Esophagus squamous epithelium (tissue), 5 donors: ENCODE measurements at places on chromosomes 11 and 22. TPM values are rescaled to one million over a fixed set of nuclear protein-coding genes. Genes with fewer than 3 reads are reported as not detected.

- DNase-seq, result no peak
Measured at GRCh38 chr11:117946156-117946841, 17.1 kb upstream of the TMPRSS13 start.

- DNase-seq, result no peak
Measured at GRCh38 chr11:76835928-76836612, 24.6 kb upstream of the ACER3 start.

The SERHL2 gene
- total RNA-seq, result 3.1 TPM

The TEX54 gene
- not detected for total RNA-seq

DNA sequence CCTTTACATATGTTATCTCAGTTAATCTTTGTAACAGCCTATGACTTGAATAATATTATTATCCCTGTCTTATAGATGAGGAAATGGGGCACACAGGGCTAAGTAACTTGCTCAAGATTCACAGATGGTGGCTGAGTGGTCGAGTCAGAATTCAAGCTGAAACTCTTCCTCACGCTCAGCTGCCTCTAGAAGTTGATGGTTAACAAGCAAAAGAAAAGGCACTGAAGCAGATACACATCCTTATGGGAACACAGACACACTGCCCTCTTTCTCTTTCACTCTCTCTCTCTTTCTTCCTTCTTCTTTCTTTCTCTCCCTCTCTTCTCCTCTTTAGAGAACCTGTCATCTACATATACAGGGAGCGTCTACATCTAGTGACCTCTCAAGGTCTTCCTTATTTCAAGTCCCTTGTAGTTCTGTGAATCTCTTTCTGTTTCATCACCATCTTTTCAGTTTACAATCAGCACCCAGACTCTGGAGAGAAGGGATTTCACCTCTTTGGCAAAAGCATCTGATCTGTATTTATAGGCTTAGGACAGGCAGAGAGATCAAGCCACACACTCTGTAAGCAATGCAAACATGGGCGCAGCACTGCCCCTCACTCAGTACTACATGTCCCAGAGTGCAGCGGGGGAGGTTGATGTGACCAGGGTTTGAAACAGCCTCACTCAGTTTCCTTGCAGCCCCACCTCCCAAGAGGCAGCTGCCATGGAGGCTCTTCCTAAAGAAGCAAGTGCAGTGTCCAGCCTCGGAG is 75.7 kb downstream of the GRAMD1B start:
- no peak for DNase-seq

The GLB1L3 gene
- not detected for total RNA-seq

DNA sequence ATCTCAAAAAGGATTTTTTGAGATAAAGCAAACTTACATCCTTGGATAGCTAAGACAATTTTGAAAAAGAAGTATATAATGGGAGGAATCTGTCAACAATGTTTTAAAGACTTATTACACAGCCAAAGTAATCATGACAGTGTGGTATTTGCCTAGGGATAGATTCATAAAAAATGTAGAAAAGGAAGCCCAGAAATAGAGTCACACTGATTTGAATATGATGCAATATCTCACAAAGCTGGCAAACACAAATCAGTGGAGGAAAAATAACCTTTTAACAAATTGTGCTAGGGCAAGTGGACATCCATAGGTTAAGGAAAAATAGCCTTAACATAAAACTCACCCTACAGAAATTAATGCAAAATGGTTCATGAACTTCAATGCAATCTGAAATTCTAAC is 6.0 kb downstream of the XKR3 start:
- no peak for DNase-seq

GRCh38 chr11:69435161-69435986 is 46.1 kb upstream of the LINC01488 start:
- DNase-seq, result no peak

The NLRP14 gene
- 0.09 TPM for total RNA-seq

DNA sequence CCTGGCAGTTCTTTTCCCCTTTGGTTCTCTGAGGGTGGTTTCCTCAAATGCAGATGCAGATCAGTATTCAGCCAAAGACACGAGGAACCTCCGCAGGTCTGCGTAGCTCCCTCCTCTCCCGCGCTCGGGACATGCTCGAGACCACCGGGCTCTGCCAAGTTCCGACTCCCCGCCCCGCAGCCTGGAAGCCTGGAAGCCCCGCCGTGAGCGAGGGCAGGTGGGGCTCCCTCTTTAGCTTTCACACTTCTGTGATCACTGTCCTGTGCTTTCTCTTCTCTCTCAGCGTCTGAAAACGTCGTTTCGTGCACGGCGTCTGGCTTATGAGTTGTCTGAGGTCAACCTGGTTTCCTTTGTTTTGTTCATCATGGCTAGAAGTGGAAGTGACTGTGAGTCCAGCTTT is 26.6 kb downstream of the ZBED4 start:
- no peak for DNase-seq

DNA sequence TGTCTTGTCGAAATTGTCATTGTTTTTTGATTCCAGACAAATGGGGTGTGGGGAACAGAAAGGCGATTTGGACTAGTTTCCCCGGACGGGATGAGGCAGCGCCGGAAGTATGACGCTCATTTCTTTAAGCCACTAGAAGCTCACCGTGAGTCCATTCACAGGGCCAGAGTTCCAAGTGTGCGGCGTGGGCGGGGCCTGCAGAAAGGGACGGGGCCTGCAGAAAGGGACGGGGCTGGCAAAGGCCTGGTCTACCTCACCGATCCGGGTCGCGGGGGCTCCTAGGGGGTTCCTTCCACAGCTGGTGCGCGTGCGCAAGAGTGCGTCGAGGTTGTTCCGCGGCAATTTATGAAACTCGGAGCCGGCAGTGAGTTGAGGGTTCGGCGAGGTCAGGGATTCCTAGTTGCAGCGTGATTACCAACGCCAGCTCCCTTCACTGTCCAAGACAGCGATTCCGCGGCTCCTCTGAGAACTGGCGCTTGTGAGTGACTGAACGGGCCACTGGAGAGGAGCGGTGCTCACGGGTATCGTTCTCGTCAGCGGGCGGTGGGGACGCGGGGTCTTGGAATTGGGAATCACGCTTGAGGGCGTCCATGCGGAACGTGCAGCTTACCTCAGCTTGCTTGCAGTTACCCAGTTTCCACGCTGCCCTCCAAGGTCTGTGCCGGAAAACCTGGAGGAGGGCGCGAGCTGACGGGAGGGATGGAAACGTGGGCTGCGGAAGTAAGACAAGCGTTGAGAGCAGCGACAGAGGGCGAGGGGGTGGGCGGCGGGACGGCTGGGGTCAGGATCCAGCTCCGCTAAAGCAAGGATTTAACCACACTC is at the start of gene ZNF215:
Gene ZNF215, plus strand, starts transcription at position 219 of the 822 bp plus-strand sequence. CDS start 5,847 bp downstream, outside the sequence.
- DNase-seq, result peak; percentile 4

DNA sequence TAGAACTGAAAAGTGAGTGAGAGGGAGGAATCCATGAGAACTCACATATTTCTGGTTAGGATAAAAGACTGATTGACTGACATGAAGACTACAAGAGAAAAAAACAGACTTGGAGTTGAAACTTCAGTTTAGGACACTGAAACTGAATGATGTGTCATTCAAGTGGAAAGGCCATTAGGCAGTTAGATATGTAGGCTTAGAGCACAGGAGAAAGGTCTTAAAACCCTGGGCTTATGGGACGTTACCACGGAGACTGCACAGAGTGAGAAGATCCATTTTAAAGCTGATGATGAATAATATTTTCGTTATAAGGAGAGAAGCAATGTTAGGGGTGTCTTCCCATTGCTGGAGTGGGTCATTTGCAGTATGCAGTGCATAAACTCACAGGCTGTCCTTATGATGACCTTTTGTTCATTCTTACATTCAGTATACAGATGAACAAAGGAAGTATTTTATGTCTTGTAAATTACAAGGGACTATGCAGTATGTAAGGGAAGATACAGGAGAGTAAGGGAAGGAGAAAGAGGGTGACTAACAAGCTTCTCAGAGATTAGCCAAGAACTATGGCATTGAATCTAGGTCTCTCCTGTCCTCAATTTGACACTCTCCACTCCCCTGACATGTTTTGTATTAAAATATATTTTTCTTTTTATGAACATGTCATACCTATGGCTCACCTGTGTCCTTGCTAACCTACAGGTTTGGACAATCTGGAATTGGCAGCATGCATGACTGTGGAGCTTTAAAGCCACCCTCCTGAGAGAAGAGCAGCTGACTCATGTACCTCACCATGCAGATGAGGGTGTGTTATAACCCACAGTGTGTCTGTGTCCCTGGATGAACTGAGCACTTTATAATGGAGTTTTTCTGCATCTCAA is 63.7 kb downstream of the MAML2 start:
- DNase-seq, result no peak

DNA sequence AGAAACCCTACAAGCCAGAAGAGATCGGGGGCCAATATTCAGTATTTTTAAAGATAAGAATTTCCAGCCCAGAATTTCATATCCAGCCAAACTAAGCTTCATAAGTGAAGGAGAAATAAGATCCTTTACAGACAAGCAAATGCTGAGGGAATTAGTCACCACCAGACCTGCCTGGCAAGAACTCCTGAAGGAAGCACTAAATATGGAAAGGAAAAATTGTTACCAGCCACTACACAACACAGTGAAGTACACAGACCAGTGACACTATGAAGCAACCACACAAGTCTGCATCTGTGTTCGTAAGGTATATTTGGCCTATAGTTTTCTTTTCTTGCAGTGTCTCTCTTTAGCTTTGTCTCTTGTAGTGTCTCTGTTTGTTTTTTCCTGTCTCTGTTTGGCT is 29.0 kb downstream of the TMEM225 start:
- no peak for DNase-seq

- no peak for DNase-seq
Measured at GRCh38 chr22:29470159-29470855, 9.7 kb upstream of the NEFH start.

DNA sequence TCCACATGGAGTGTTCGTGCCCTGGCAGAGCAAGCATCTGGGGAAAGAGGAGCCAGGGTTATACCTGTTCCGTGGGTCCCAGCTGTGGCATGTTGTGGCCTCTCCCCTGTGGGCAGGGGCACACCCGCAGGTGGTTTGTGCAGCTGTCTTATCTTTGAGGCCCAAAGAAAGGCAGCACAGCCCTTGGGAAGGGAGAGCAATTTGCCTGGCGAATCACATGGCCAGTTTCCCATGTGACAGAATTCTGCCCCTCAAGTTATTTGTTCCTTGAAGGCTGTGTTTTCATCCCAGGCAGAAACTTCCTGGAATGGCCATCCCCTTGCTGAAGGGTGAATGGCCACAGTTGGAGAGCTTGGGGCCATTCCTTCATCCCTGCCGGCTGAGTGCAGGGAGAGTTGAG is 16.4 kb upstream of the COX8A start:
- DNase-seq, result no peak

The ZNRF3 gene
- 10.9 TPM for total RNA-seq

The MYO18B gene
- 0.22 TPM for total RNA-seq

The FXYD6 gene
- total RNA-seq, result 27.7 TPM

The RRAS2 gene
- total RNA-seq, result 26.8 TPM

GRCh38 chr11:16184588-16184987 is 171.8 kb downstream of the SOX6 start:
- DNase-seq, result no peak

GRCh38 chr11:33133761-33134160 is 27.5 kb downstream of the CSTF3 start:
- DNase-seq, result no peak

- no peak for DNase-seq
Measured at GRCh38 chr11:17490938-17491337, 14.3 kb upstream of the ABCC8 start.

The ST3GAL4 gene
- total RNA-seq, result 39.3 TPM

The LIF gene
- 0.09 TPM for total RNA-seq

DNA sequence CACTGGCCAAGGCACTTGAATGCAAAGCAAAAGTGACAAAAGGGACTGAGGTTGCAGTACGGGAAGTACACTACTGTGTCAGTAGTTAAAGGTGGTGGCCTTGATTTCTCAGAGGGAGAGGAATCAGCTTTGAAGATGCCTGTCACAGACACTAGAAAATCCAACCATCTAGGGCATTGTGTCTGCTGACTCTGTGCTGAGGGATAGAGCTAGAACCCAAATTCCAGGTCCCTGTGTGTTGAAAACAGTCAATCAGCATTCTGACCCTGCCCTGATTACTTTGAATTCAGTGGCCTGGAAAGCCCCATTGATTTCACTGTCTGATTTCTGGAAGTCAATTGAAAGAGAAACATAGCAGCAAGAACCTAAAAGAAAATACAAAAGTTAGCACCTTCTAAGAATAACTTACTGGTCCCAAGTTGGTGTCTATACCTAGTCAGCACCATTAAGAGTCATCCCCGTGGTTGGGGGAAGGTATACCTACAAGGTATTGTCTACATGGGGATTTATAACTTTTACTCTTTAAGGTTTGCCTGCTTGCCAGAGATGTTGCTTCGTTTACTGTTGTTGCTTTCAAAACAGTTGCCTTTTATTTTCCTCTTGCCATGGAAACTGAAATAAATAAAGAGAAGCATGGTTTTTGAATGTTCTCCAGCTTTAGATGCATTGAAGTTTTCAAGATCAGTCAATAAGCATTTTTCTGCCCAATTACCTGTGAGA is 97.3 kb downstream of the PDHX start:
- no peak for DNase-seq

DNA sequence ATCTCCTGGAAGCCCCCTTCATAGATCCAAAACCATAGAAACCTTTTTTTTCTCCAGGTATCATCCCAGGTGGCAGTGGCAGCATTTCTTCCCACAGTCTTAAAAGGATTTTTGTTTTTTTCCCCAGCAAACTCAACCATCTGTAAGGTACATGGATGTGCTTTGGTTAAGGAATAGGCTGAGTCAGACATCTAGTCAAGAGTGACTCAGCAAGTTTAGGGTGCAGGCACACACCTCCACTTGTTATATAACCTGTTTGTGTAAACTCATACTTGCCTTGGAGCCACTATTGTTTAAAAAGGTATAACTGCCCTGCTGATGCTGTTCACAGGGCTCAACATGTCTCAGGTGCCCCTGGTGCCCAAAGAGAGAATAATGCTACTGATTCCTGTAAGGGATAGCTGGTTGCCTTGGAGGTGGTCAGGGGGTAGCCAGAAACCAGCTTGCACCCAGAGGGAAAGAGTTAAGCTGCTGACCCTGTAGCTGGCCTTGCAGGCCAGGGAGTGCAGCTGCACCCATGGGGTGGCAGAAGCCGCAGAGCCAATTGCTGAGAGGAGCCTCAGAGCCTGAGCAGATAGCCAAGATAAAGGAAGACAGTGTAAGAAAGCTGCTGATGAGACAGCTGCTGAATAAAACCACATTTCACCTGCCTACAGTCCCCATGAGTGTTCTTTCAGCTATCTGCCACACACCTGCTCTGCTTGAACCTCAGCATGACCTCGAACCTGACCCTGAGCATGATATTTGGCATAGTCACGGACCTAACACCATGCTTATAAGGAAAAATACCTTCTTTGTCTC is 1726.1 kb upstream of the RAG2 start:
- no peak for DNase-seq

DNA sequence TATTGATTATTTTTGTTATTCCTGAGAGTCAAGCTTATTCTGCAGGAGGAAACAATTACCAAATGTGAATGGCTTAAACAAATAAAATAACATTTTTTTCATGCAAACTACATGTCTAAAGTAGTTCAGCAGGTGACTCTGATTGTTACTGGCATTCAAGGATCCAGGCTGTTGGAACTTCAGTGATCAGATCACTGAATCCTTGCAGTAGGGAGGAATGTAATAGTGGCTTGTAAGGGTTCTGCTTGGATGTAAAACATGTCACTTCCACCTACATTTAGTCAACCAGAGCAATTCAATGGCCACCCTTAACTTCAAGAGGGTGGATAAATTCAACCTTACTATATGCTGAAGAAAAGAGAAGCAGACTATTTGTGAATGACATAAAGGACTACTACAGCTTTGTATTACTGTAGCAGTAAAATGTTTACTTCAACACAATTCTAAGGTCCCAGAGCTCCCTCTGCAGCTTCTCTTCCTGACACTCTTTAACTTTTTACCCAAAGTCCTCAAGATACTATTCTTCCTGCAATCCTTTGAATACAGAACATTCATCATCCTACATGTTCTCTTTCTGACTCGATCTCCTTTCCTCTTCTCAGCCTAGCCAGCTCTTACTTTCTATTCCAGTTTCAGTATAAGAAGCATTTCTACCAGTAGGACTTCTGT is 284.0 kb downstream of the LRRC4C start:
- DNase-seq, result no peak
